ENCODE measurements at places on chromosomes 1 and 21.

DNA sequence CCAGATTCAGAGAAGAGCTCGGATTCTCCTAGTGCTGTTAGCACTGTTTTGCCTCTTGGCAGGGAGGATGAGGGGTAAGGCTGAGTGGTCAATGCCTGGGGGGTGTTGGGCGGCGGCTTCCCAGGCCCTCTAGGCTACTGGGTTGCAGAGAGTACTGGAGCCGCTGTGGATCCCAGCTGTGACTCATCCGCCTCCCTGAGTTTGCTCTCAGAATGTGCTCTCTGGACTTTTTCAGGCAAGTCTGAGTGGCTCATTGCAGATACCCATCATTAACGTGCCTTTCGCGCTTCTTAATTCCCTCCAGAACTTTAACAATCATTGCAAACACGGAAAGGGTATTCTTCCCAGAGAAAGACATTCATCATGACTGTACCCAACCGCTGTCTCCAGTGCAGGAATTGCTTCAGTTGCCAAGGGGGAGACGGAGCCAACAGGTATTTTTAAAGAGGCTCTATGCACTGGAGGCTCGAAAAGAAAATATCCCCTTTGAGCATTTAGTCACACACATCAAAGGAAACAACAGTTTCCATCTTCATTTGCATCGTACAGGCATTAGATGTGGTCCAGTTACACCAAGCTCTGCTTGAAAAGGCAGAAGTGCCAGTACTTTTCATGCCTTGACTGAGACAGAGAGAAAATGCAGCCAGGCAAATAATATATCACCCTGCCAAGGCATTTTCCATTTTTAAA lies 14.4 kb upstream of the CAMTA1 start:
- DNase-seq: no peak

- DNase-seq: no peak
Measured at GRCh38 chr1:85502171-85502570, 37.2 kb upstream of the DDAH1 start.

DNA sequence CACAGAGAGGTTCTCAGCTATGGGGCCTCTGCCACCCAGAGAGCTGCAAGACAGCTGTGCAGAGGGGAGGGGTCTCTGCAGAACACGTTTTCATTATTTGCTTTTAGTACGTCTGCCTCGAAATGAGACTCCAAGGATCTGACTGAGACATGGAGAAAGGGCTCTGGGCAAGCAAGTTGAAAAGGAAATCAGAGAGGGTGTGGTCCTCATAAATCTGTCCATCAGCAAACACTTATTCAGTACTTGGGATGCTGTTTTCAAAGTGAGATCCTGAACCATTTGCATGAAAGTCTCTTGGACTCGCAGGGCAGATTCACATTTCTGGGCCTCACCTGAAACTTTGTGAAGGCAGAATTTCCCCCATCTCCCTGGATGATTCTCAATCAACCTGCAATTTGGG lies 197.4 kb upstream of the GALNT2 start:
- DNase-seq: no peak

- no peak for DNase-seq
Measured at GRCh38 chr1:182684116-182684828, at the start of gene RGS8. Gene RGS8 (minus strand): TSS chr1:182684587. CDS start chr1:182669649, 14,938 bp downstream.

DNA sequence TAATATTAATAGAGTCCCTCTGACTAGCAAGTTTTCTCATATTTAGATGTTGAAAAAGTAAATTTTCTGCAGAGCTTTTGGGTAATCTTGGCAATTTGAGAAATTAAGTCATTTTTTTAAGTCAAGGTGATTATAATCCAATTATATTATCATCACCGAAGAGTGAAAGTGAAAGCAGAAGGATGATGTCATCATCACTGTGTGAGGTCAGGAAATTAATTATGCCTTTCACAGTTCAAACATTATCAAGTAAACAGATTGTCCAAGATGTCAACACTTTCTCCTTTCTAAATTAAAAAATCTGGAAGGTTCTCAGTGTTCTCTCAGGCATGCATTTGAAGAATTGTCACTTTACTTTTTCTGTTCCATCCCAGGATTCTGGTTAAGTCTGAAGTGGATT lies 296.0 kb downstream of the TBX15 start:
- no peak for DNase-seq

DNA sequence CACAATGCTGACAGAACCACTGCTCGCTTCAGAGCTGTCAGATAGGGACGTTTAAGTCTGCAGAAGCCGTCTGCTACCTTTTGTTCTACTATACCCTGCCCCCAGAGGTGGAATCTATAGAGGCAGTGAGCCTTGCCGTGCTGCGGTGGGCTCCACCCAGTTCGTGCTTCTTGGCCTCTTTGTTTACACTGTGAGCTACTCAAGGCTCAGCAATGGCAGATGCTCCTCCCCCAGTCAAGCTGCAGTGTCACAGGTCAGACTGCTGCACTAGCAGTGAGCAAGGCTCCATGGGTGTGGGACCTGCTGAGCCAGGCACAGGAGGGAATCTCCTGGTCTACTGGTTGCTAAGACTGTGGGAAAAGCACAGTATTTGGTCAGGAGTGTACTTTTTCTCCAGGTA lies 47.1 kb downstream of the LEPR start:
- DNase-seq: no peak

DNA sequence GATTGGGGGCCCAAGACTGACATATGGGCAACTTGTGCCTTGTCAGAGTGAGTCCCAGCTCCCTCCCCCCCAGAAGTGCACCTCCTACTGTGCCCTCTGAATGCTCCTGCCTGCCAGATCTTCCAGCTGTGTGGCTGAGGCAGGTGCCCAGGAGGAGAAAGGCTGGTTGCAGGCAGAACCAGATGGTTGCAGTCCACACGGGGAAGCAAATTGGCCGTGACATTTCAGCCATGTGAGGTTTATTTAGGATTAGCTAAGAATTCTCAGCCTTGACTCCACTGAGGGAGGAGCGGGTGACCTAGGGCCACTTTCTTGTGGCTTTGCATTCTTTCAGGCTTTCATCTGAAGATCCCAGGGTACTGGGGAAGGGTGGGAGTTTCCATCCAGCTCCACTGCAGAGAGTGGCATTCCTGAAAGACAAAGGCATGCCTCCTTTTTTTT lies 33.8 kb downstream of the PEX14 start:
- no peak for DNase-seq

GRCh38 chr1:25922056-25922970 lies 16.1 kb upstream of the STMN1 start:
- DNase-seq: no peak

GRCh38 chr1:211639475-211640300 lies 35.7 kb downstream of the NEK2 start:
- no peak for DNase-seq

- DNase-seq: peak; percentile 64
Measured at GRCh38 chr1:108057541-108057940, 92.6 kb upstream of the VAV3 start.

- no peak for DNase-seq
Measured at GRCh38 chr1:13901039-13901438, 201.1 kb downstream of the PRDM2 start.

DNA sequence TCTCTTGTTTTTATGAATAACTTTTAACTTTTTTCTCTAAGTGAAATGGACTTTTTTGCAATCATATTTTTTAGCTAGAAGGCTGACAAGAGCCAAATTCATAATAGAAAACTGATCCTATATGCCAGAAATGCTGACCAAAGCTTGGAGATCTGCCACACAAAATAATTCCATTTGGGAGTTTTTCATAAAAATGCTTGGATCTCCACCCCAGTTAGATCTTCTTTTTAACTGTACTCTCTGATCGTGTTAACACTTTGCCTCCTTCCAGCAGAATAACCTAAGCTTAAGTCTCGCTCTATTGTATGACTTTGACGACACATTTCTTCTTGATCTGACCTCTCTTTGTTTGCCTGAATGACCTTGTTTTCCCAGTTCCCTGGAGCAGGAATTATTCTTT lies 16.8 kb downstream of the FLG2 start:
- no peak for DNase-seq

- no peak for DNase-seq
Measured at GRCh38 chr1:14848203-14848602, 249.7 kb downstream of the KAZN start.

GRCh38 chr1:108813326-108813725 lies 43.6 kb downstream of the AKNAD1 start:
- DNase-seq: no peak

DNA sequence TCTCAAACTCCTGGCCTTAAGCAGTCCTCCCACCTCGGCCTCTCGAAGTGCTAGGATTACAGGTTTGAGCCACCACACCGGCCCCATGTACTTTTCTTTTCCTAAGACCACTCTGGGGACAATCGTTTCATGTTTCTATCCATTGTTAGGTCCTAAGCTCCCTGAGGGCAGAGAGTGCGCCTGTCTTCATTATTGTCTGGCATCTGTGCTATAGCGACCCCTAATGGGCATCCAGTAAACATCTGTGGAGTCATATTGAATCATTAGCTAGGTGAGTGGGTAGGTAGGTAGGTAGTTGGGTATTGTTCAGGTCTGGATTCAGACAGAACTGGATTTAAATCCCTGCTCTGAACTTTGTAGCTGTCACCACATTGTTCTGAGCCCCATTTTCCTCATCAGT lies 66.1 kb downstream of the TMEM53 start:
- peak; percentile 11 for DNase-seq

Data from KBM-7 (cell line).